ENCODE measurements at places on chromosomes 12 and 14.

GRCh38 chr12:43267818-43268217, 284.2 kb downstream of the ADAMTS20 start:
- DNase-seq: no peak

- DNase-seq: no peak
Measured at GRCh38 chr14:67077921-67078320, 111.3 kb upstream of the GARIN2 start.

DNA sequence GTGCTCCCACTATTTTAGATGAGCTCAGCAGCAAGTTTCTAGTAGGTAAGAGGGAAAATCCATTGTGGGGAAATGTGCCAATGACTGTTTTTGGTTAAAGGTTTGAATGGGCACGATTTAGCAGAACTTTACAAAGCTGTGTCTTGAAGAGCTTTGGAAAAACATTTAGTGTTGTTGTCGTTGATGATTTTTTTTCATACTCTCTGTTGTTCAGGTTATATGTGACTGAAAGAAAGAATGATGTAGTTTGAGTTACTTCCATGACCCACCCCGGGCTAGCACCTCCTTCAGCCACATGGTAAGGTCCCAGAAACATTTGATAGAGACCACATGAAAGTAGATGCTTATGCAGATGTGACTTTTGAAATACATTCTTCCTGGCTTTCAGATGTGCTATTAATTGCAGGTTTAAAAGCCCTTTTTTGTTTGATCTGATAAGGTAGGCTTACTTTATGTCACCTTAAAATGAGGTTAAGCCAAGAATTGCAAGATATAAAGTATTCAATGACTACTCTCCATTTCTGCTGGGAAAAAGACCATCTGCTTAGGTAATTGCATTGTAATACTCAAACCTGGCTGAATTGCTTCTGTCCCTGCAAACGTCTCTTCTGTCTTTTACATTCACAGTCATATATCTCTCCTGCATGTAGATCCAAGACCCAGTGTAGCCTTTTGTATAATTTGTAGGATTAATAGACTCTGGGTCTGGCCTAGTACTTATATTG, 250.6 kb downstream of the RGS6 start:
- no peak for DNase-seq

DNA sequence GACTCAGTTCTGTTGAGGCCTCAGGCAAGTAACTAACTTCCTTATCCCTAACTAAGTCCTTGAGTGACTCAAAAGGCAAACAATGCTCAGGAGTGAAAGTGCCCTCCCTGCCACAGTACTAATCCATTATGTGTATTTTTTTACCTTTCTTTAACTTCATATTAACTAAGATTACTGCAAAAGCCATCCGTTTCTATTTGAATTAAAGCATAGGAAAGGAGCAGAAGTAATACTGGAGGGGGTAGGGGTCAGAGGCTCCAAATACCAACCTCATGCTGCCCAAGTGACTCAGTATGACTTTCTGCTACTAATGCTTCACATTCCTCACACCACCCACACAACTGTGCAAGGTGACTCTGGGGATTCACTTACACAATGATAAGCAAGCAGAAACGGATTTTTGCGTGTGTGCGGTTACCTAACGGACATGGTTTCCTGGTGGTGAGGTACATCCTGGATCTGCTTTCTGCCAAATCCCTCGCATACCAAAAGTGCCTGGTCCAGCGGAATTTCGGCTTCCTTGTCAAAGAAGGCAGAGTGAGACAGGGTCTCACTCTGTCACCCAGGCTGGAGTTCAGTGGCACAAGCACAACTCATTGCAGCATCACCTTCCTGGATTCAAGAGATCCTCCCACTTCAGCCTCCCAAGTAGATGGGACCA, 25.1 kb downstream of the MOK start:
- DNase-seq: no peak

GRCh38 chr14:53925201-53925766, 31.3 kb downstream of the BMP4 start:
- no peak for DNase-seq

- no peak for DNase-seq
Measured at GRCh38 chr12:29921307-29921706, 137.6 kb upstream of the TMTC1 start.

DNA sequence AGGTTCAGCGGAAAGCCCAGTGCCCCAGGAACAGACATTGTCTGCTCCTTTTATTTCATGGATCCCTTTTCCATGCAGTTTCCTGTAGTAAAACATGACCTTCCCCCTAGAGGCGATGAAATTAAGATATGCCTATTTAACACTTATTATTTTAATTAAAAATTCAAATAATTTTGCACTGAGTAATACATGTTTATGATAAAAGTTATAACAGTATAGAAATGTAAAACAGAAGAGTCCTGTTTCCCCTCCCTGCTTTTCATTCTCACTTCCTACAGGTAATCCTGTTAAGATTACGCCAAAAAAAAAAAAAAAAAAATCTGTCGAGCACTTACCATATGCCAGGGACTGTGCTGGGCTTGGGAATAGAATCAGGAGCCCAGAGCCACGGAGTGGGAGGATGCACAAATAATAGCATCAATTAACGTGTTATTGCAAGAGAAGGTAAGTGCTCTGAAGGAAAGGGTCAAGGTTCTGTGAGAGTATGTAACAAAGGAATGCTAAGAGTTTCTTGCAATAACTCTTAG, 830 bp upstream of the LPCAT3 start:
- DNase-seq: no peak

- DNase-seq: no peak
Measured at GRCh38 chr12:34595749-34596733, 573.7 kb downstream of the ALG10 start.

GRCh38 chr12:67151886-67152285, 117.3 kb upstream of the CAND1 start:
- DNase-seq: no peak

DNA sequence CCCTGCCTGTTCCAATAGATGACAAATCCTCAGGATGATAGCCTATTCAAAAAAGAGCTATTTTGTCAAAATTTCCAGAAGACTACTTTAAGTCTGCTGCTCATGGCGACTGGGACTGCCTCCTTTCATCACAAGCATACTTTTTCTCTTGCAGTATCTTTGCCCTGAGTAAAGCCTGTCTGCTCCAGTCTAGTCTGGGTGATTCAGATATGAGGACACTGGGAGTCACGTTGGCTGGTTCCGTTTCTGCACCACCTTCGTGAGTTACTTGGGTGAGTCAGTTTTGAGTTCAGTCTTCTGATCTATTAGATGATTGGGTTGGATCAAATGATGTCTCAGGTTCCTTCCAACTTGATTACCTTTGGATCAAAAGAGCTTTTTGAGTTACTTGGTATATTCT, 301.3 kb upstream of the STXBP6 start:
- no peak for DNase-seq

DNA sequence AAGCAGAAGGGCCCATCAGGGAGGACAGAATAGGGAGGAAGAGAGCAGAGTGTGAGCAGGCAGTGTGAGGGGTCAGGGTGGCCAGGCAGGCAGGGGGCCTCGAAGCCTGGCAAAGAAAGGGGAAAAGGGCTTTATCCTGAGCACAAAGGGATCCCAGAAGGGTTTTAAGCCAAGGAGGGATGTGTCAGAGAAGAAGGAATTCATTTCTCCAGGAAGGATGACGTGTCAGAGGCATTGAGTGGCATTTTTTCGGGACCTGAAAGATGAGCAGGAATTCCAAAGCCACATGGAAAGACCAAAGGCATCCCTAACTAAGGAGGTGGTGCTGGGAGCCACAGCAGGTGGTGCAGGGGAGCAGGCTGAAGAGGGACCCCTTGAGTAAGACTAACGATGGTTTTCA, 132.1 kb downstream of the DICER1 start:
- DNase-seq: no peak

DNA sequence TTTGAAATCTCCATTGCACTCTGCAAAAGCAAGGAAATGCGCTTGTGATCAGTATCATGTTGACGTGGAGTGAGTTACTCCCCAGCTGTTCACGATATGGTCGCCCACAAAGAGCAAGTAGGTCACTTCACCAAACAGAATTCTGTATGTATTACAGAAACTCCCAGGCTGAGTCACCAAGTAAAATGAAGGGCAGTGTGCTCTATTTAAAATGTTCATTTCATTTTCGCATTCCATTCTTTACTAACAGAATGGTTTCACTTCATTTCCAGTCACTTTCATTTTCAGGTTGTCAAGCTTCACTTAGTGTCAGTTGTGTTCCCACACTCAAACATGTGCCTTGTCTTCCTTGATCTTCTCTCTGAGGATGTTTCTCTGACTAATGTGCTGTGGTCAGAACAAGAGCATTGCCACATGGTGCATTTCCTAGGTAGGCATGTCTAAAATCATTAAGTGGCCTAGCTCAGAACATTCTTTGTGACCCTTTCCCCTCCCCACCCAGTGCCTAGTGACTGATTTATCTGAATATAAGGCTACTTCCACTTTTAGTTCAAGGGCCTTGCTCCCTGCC, 391.2 kb downstream of the RAD51B start:
- DNase-seq: peak; percentile 20

DNA sequence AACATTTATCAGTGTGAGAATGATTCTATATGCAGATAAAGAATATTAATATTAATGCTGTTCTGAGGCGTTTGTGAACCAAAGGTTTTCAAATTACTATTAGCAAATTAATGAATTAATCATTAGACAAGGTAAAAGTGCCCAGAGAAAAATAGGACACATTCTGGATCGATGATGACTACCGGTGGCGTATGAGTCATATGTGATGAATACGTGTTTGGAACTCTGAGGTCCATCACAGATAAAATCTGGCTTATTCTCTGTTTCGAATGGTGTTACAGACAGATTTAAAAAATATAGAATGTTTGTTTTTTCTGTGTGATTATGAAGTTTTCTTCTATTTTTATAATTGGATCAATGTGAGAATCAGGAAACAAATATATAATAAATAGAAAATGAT, 79.2 kb upstream of the RTL1 start:
- no peak for DNase-seq

DNA sequence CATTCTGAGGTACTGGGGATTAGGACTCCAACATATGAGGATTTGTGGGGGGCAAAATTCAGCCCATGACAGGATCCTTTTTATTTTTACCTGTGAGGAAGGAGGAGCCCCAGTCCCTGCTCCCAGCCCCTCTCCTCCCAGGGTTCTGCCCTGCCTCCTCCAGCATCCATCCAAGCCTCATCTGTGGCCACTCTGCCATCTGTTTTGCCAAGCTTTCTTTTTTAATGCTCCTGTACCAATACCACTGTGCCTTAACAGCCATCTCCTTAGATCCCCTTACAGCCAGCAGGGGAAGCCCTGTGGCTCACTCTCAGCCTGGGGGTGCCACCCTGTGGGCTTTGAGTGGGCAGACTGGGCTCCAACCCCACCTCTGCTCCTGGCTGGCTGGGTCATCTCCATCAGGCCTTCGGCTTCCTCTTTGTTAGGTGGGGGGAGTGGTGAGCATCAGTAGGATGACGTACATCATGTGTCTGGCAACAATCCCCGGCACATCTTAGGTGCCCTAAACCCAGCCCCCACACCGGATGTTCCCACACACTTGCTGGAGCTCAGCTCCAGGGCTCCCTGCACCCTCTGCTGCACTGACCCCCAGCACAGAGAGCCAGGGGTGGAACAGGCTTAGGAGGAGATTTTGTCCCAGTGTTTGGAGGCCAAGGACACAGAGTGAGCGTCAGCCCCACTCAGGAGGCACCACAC, 40.2 kb downstream of the CYP46A1 start:
- DNase-seq: no peak

- DNase-seq: no peak
Measured at GRCh38 chr14:67646131-67646530, 26.4 kb downstream of the ARG2 start.

DNA sequence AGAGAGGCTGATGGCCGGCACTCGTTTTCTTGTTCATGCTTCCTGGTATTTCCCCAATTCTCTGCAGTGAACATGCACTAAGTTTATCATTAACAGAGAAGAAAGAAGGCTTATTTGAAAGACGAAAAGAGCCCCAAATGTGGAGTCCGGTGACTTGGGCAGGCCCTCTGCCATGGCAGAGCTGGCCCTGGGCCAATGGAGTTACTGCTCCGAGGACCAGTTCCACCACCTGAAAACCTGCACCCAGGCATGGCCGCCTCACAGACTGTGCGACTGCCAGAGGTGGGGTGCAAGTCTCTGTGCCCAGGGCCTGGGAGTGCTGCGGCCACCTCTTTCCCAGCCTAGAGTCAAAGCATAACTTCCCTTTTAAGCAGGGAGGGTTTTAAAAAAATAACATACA, 24.9 kb downstream of the DEGS2 start:
- no peak for DNase-seq

GRCh38 chr14:105247026-105247425, 1.3 kb upstream of the BTBD6 start:
- no peak for DNase-seq

DNA sequence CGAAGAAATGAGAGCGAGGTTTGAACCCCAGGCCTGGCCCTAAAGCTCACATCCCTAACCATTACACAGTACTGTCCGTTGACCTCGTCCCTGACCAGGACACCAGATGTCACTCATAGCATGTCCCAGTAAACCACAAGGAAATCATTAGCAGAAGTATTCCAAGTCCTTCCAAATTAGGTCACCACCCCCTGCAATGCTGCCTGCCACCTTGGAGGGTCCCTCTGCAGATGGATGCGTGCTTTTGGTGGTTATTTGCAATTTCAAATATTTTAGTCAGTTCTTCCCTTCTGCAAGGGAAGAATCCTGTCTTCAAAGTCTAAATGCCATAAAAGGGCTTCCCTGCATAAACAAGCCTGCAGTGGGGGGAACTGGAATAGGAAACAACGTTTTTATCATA, 71.3 kb downstream of the CLMN start:
- DNase-seq: no peak

- no peak for DNase-seq
Measured at GRCh38 chr12:121628037-121628436, 1.7 kb downstream of the ORAI1 start.

DNA sequence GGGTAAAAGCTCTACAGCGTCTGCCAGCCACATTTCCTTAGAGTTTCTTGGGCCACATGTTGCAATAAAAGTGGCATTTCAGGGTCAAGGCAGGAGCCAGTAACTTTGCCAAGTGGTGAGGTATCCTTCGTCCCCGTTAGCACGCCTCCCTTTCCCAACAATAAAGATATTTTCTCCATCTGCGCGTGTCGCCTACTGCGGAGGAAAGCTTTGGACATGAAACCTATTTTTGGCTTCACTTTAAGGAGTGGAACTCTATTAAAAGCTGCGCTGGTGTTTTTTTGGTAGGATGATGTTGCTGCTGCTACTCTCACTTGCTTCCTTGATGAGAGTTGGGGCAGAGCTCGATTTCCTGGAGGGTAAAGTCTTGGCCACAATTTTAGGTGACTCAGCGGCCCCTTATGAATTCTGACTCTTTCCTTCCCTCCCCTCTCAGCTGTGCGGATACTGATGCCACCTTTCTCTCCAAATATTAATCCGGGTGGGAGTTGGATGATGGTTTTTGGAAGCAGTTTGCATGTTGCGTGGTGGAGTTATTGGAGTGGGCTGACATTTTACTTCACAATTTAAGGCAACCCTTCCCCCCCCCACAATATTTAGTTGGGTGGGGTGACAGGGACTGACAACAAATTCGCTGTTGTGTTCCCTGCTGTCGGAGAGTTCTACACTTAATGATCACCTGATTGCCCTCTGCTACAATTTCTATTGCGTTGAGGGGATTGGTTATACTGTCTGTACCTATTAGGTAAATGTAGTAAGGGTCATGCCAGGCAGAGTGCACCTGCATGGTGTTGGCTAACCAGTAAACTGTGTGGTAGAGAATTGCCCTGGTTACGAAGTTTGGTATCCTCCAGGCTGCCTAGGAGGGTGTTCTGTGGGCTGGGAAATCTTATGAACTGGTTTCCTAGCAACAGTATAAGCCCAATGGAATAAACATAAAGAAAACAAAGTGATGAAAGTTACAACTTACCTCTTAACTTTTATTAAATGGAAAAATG, 1.1 kb downstream of the CCDC91 start:
- DNase-seq: no peak
